ENCODE measurements at places on chromosomes 2 and 18.
A peak's percentile ranks its signal among the peaks of the same experiment; 100 is the strongest.

- DNase-seq: no peak
Observed at GRCh38 chr2:149329068-149329467, 1.3 kb upstream of the LYPD6 start.

DNA sequence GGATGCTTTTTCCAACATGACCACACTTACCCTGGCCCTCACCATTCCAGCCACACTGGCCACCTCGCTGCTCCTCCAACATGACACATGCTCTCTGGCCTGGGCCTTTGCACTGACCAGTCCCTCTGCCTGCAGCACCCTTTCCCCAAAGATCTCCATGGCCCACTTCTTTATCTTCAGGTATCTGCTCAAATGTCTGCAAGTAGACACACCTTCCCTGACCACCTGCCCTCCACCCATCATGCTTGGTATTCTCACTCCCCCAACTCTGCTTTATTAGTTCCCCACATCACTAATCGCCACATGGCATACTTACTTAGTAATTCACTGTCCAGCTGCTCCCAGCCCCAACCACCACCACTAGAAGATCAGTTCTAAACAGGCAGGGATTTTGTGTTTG lies 214.2 kb downstream of the BCL11A start:
- no peak for DNase-seq

DNA sequence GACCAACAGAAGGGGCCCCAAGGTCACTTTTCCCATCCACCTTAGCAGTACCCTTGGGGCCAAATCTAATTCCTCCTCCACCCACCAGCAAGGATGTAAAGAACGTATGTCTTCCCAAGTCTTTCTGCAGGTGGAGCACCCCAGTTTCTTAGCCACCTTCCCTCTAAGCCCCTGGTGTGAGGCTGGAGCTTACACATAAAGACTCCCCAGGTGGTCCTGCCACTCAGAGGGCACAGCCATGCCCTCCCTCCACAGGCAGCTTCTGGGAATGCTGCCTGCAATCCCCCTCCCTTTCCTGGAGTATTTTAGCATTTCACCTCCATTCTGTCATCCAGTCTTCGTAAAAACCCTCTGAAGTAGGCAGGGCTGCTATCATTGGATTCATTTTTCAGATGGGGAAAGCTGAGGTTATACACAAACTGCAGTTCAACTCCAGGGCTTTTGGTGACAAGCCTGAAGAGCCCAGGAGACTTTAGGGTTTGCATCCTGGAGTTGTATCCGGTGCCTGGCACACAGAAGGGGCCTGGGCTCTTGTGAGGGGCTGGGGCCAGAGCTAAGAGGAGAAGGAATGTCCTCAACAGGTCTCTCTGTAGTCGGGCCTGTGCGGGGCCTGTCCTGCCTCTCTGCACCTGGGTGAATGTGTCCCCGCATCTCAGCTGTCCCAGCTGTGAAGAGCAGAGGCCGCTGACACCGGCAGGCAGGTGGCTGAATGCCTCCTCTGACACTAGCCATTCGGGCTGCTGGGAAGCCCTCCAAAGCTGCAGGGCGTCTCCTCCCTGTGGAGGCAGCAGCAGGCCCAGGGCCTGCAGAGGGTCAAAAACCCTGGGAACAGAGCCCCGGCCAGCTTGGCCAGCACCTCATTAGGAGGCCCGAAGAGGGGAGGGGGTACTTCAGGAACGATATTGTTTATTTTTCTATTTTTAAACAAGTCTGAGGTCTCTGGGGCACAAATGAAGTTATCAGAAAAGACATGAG lies 27.6 kb downstream of the CIB4 start:
- DNase-seq: no peak

DNA sequence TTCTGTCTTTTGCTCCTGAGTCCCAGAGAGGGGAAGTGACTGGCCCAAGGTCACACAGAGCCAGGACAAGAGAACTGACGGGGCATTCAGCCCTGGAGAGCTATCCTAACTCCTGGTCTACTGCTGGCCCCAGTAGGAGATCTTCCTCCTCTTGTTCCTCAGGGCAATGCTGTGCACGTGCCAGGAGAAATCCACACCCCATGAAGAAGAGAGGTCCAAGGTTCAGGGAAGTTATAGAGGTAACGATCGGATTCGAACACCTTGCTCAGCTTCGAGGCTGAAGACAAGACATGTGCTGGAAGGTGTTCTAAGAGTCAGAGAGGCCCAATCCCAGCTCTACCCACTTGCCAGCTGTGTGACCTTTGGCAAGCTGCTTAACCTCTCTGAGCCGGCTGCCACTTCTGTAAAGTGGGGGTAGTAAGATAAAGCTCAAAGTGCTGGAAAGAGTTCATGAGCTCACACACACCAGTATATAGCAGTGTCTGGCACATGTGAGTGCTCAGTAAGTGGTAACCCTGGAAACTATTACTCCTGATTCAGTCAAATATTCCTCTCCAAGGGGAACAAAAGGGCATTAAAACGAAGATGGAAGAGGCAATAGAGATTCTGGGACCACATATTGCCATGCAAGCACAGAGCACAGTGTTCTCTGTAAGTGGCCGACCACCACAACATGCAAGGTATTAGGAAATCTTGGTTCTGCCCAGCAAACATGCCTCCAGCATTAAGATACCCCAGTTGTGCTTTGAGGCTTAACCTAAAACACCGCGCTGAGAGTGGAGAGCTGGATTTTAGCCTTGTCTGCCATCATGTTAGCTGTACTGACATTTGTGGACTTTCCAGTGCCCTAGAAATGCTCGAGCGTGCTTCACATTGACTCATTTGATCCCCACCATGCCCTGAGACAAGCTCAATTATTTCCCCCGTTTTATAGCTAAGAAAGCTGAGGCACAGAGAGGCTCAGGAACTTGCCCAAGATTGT lies 25.6 kb downstream of the SERTAD2 start:
- no peak for DNase-seq

- no peak for DNase-seq
Observed at GRCh38 chr2:218296200-218296599, 3.9 kb upstream of the TMBIM1 start.

GRCh38 chr18:52069201-52069600 lies 270.8 kb upstream of the DCC start:
- no peak for DNase-seq

GRCh38 chr2:84946204-84947009 lies 24.6 kb upstream of the KCMF1 start:
- peak; percentile 79 for DNase-seq

DNA sequence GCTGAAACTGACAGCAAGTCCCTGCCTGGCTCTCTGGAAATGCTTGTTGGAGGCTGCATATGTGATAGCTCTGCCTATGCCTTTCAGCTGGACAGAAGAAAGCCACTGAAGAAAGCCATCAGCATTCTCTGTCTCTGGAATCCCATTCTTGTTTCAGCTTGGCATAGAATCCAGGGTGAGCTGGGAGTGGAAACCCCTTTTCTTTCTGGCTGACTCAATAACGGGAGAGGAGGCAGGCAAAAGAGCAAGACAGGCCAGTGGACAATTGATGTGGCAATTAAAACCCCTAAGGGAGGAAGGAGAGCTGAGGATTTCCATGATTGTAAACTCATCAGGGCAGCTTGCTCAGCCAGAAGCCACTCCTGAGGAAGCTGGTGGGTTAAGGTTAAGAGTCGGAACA lies 208.1 kb downstream of the CLIP4 start:
- DNase-seq: no peak

DNA sequence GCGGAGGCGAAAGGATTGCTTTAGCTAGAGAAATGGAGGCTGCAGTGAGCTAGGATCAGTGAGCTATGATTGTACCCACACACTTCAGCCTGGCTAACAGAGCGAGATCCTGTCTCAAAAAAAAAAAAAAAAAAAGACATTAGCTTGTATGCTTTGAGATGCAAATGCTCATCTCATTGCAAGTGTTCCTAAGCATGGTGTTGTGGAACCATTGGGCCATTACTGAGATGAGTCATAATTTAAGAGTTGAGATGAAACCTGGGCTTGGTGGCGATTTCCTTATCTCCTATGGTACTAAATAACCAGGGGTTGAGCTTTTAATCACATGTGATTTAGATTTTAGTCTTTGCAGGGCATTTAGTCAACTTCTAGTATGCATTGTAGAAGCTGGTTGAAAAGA lies 2.2 kb downstream of the PLEKHA3 start:
- DNase-seq: peak; percentile 56

DNA sequence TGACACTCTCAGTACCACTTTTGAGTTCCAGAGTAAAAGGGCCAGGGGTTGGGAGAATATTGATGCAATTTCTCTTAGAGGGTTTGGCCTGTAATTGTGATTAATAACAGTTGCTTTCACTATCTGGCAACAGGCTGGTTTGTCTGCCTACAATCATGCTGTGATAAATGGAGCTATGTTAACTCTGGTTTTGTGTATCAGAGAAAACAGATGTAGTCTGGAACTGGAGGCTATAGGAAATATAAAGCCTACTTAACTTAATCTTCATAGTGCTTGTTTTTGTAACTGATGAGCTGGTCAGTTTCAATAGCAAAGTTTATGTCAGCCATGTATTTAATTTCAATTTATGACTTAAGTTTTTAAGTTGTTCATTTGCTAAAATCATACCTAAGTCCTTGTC lies 138.0 kb downstream of the AGPS start:
- DNase-seq: no peak

- no peak for DNase-seq
Observed at GRCh38 chr2:184598002-184598315, 370 bp upstream of the ZNF804A start.

DNA sequence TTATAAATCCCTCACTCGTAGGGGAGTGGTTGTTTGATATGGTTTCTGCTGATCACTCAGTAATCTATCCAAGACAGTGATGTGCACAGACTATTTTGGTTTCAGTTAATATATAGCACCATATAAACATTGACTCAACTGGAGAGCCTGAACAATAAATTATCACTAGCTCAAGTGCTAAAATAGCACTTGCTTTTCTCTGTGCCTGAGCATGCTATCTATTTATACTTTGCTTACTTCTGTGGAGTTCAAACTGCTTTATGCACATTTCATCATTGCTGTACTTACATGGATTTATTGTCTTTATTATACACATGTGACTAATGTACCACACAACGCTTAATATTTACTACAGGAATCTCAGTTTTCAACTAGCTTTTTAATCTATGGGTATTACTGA lies 133.6 kb downstream of the BCL2 start:
- no peak for DNase-seq

DNA sequence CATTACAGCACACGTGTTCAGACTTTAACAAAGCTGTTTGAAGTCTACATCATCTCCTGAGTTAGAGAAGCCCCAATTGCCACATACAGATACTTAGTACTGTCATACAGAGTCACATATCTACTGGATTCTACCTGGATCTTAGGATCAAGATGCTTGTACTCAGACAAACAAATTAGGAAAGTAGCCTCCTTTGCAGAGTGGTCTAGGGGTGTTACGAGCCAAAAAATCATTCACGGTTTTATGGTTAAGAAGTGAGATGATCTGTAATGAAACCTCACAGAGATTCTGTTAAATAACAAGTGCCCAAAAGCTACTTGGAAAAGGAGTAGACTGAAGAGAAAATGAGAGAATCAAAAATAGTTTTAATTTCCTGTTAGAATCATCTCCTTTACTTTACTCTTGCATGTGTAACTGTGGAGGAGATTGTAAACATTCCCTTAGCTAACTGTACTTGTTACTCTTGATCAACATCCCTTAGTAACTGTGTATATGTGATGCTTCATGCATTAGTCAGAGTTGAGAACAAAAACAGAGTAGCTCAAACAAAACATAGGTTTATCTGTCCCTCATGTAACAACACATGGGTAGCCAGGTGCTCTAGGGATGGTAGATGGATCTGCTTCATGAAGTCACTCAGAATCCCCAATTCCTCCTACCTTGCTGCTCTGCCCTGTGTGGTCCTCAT lies 16.4 kb upstream of the IL1RL1 start:
- no peak for DNase-seq

DNA sequence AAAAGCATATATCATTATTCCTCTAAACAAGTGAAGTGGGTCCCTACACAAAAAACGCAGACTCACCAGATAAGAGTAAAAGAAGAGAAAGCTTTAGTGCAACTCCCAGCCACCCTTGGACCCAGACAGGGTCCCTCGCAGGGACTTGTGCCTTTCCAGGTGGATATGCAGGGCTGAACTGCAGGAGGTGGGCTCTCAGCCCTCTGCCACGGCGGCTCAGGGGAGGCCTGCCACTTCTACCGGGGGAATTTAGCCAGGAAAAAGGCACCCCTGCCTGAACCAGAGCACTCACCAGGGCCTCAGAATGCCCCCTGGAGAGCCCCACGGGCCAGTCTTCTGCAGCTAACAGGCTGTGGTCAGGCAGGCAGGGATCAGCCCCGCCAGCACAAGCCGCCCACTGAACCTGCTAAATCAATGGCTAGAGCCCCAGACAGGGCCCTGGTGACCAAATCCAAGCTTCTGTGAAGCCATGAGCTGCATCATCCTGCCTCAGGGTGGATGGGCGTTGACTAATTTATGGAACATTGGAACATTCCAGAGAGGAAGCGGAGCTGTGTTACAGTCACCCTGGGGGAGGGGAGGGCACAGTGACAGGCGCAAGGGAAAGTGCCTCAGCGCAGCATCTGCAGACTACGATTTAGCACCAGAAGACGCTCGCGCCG lies 209.3 kb downstream of the EIPR1 start:
- no peak for DNase-seq

DNA sequence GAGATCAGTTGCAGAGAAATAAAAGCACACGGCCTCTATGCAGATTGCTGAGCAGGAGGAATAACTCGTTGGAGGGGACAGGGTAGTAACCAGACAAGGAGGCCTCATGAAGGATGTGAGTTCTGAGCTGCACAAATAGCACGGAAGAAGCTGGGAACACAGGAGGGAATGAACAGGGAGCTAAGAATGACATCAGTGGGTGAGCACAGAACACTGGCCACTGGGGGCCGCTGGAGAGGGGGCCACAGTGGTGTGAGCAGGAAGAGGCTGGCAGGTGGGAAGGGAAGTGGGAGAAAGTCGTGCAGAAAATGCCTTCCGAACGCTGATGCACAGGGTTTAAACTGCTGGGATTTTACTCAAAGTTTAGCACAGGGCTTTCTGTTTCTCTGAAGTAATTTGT lies 61.0 kb downstream of the ZAP70 start:
- no peak for DNase-seq

- DNase-seq: peak; percentile 63
Observed at GRCh38 chr2:164920430-164920829, 34.9 kb downstream of the SLC38A11 start.

DNA sequence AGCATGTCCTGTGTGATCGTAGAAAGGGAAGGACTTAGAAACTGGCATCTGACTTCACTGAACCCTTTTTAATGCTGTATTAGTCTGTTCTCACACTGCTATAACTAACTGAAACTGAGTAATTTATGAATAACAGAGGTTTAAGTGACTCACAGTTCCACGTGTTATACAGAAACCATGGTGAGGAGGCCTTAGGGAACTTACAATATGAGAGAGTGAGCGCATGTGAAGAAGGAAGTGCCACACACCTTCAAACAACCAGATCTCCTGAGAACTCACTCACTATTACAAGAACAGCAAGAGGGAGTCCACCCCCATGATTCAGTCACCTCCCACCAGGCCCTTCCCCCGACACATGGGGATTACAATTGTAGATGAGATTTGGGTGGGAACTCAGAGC lies 811.3 kb downstream of the CPS1 start:
- DNase-seq: peak; percentile 42

Data from activated CD4-positive, alpha-beta T cell treated with anti-CD3 and anti-CD28 coated beads, Interleukin-2, amount 50 U/mL, for 16 hours (primary cell).